ENCODE measurements at places on chromosomes 13 and 19. TPM values are rescaled to one million over a fixed set of nuclear protein-coding genes. Genes with fewer than 3 reads are reported as not detected.

The ZNF470 gene
- polyA plus RNA-seq: 1.5 TPM

- no peak for DNase-seq
Observed at GRCh38 chr13:70324519-70324918, 216.3 kb upstream of the KLHL1 start.

DNA sequence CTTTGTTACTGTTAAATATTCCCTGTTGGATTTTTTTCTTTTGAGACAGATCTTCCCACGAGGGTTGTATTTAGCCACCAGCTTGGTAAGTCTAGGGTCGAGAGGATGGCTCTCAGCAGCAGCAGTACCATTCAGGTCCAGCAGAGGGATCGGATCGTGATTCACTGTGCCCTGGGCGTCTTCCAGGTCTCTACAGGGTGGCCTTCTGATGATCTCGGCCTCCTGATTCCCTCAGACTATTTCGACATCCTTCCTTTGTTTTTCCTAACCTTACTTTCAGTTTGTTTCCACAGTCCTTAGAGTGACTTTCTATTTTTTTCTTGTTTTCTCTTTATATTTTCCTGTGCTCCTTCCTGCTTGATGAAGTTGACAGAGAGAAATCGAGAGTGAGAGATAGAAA, 1436.9 kb downstream of the UQCRFS1 start:
- no peak for DNase-seq

- no peak for DNase-seq
Observed at GRCh38 chr19:51066393-51067186, 1.7 kb upstream of the KLK13 start.

- no peak for DNase-seq
Observed at GRCh38 chr13:106710266-106710665, 142.3 kb upstream of the ARGLU1 start.

- no peak for DNase-seq
Observed at GRCh38 chr13:106129273-106129672, 406.2 kb downstream of the EFNB2 start.

DNA sequence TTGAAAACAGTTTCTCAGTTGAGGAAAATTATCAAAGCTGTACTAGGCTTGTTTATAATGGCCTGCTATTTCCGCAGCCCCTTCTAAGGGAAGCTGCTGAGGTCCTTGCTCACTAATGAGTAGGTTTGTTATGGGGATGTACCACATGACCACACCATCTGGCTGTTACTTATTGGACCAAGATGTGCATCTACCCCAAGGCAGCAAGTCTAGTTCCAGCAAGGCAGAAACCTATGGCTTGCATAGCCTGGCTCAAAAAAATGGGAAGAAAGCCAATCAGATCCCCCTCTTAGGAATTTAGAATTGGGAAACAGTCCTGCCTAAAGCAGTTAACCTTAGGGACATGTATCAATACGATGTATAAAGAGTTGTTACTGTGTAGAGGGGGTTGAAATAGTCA, 186.5 kb upstream of the SPRY2 start:
- DNase-seq: no peak
